ENCODE measurements at places on chromosomes 7 and 10. TPM values are rescaled to one million over a fixed set of nuclear protein-coding genes. Genes with fewer than 3 reads are reported as not detected.
A peak's percentile ranks its signal among the peaks of the same experiment; 100 is the strongest.

Gene OR9A2
- not detected for total RNA-seq

GRCh38 chr10:123100030-123100762, 35.6 kb upstream of the HMX3 start:
- no peak for DNase-seq

Gene INMT
- 0.14 TPM for total RNA-seq

GRCh38 chr7:55020466-55020871, 1.7 kb downstream of the EGFR start:
- DNase-seq = no peak

GRCh38 chr7:35988105-35988504, 164.9 kb upstream of the EEPD1 start:
- no peak for DNase-seq

Gene HTR7
- not detected for total RNA-seq

DNA sequence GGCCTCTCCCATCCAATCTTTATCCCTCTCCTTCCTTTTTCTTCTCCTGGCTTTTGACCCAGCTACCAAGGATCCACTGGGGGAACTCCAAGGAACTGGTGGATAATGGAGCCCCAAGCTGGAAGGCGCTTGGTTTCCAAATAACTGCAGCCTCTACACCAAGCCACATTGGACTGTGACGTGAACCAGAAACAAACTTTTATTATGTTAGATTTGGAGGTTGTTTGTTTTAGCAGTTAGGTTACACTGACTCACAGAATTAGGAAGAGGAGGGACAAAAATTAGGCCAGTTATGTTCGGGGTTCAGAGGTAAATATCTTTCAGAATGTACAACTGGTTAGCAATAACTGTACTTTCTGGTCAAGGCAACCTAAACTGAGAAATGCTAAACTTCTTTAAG, 21.3 kb upstream of the ANK3 start:
- no peak for DNase-seq

- peak; percentile 82 for DNase-seq
Observed at GRCh38 chr10:96229568-96230030, 41.8 kb downstream of the BLNK start.

DNA sequence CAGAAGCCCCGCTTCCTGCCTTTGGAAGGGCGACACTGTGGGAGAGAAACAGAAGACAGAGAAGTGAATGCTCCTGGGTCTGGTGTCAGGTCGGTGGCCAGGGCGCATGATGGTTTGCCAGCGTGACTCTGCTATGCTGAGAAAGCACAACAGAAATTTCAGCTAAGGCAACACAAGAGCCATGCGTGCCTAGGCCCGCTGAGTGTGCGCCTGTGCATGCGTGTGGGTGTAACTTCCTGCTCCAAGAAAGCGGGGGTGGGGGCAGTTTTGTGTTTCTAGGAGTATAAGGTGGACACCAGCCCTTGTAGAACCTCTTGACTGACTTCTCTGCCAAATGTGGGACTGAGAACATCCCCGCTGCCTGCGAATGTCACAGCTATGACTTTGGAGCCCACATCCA, 6.2 kb downstream of the IGFBP3 start:
- no peak for DNase-seq

- no peak for DNase-seq
Observed at GRCh38 chr7:105931179-105931578, 31.9 kb upstream of the CDHR3 start.

DNA sequence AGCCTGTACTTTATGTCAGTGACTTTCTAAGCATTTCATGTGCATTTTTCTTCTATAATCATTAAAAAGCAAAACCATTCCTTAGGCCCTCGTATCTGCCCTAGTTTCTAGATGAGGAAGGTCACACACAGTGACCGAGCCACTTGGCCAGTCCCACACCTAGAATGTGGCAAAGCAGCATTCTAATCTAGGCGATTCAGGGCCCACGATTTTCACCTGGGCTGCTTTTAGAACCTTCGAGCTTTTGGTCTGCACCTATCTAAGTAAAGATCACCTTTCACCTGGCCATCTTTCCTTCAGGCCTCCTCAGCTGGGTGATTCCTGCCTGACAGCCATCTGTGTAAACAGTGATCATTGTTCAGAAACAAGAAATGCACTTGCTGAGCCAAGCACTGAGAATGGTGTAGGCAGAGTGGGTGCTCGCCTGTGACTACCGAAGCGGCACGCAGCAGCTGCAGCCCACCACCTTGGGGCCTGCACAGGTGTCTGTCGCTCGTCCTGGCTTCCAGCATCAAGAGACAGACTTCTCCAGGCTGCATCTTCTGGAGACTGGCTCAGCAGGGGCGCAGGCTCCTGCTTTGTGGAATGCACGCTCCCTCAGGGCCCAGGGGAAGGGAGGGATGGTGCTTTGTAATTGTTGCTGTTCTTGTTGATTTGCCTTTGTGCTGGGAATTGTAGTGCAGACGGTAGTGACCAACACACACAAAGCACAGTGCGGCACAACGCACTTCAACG, 149.0 kb upstream of the INSYN2A start:
- DNase-seq = no peak

- no peak for DNase-seq
Observed at GRCh38 chr7:94059746-94060145, 55.6 kb upstream of the BET1 start.

- no peak for DNase-seq
Observed at GRCh38 chr7:73881352-73882046, 20.5 kb downstream of the TMEM270 start.

DNA sequence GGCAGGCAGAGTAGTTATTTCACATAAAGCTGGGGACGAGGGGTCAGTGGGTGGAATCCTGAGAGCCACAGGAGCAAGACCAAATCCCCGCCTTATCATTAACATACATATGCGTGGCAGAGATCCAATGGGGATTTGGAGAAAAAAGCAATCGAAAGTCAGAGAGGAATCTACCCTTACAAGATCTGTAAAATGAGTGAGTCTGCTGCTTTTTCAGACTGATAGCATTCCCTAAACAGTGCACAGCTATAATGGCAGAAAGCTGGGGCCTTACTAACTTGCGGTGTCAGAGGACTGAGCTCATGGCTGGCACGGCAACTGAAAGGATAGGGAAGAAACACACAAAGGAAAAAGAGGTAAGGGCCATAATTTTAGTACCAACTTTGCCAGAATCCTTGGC, 25.0 kb downstream of the GPR22 start:
- DNase-seq = no peak

GRCh38 chr7:50119815-50120637, 27.0 kb upstream of the ZPBP start:
- no peak for DNase-seq

- DNase-seq = no peak
Observed at GRCh38 chr7:139708541-139708940, 69.3 kb downstream of the HIPK2 start.

- no peak for DNase-seq
Observed at GRCh38 chr10:65518379-65518778, 1407.5 kb upstream of the LRRTM3 start.

Gene HOGA1
- not detected for total RNA-seq

Gene ACSM6
- total RNA-seq = not detected

Gene CRYGN
- not detected for total RNA-seq

GRCh38 chr7:26991796-26992195, 104.0 kb downstream of the HOXA1 start:
- no peak for DNase-seq

Gene ACTL6B
- total RNA-seq = not detected

Gene PLPP4
- not detected for total RNA-seq

Gene TMEM176A
- total RNA-seq = 0.35 TPM

DNA sequence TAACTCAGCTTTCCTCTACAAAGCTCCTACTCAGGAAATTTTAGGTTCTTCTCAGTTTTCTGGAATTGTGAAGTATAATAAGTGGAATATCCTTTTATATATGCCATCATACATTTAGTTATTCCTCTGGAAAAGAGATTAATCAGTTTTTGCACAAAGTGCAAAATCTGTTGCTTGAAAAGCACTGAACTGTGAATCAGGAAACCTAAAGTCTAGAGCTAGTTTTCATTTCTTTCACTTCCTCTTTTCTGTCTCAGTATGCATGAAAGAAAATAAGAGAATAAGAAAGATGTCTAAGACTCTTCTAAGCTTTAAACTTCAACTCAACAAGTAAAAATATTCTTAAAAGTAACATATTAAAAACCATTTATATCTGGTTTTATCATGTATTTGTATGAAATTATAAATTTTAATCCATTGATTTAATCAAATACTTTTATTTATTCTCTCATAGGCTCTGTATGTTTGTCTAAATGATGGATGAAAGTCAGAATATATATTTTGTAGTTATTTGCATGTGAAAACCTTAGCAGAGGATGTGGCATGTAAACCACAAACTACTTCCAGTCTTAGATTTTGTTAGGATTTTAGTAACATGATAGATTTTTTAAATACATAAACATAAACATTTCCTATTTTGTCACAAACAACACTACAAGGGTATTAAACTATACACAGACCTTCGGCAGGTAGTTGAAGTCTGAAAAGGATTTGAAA, 1073.0 kb downstream of the XPNPEP1 start:
- DNase-seq = no peak

GRCh38 chr7:26949319-26949718, 84.9 kb upstream of the SKAP2 start:
- no peak for DNase-seq

DNA sequence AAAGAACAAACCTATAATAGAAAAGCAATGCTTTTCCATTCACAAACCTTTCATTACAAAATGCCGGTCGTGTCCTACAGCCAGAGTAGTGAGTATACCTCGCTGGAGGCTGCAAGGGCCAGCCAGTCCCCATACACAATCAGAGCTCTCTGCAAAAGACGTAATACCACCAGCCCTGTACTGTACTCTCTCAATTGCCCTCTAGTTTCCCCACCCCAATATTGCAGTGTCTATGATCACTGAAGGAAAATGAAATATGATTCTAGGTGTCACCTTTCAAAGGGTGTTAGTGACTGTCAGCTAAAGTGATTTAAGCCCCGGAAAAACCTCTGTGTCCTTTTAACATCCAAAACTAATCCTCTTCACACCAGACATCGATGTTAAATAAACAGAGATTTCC, 24.8 kb downstream of the PLXNA4 start:
- DNase-seq = no peak

DNA sequence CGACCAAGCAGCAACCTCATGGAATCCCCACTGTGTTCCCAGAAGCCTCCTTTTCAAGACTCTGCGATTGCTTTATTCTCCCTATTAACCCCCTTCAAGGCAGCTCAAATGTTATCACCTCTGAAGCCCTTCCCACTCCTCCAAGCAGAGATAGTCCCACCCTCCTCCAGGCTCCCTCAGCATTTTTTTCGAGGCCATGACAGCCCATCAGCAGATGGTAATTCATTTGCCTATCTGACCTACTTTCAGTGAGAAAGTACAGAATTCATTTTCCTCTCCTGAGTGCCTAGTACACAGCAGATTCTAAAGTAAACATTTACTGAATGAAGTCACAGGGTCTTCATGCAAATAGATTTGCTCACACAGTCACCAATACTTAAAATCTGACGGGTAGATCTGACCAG, 47.8 kb downstream of the HERPUD2 start:
- no peak for DNase-seq

DNA sequence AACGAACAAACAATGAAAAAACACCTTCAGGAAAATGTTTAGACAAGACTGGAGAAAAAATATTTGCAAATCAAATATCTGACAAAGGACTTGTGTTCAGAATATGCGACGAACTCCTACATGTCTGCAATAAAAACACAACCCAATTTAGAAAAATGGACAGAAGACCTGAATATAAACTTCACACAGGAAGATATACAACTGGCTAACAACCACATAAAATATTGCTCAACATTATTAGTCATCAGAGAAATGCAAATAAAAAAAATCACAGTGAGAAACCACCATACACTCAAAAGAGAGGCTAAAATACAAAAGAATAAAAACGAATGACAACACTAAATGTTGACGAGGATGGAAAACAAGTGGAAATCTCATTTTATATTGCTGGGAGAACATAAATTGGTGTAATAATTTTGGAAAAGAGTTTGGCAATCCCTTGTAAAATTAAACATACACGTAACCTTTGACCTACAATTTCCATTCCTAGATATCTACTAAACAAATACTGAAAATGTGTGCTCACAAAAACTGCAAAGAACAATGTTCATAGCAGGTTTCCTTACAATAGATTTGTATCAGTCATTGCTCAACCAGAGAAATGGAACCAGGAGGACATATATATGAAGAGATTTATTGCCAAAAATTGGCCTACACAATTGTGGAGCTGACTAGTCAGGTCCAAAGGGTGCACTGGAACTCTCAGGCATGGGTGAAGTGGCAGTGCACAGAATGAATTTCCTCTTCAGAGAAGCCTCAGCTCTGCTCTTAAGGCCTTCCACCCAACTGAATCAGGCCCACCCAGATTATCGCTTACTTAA, 82.9 kb upstream of the OGDHL start:
- no peak for DNase-seq

Gene ADAMTS14
- total RNA-seq = not detected

GRCh38 chr10:99172950-99173349, 62.7 kb downstream of the HPSE2 start:
- DNase-seq = no peak

Gene STEAP1B
- total RNA-seq = not detected

Gene INSIG1
- total RNA-seq = 99.9 TPM

- DNase-seq = no peak
Observed at GRCh38 chr10:22427890-22428571, 82.7 kb downstream of the SPAG6 start.

Gene CYP3A7
- not detected for total RNA-seq

DNA sequence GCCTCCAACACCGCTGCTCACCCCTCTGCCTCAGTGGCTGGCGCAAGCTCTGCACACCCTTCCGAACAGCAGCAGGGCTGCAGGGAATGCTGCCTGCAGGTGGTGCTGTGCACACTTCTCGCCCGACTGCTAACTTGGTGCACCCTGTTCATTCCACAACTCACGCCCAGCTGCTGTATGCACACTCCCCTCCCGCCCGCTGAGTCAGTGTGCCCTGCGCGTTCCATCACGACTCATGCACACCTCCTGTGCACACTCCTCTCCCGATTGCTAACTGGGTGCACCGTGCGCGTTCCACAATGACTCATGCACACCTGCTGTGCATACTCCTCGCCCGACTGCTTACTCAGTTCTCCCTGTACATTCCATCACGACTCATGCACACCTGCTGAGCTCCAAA, 21.5 kb downstream of the ADARB2 start:
- no peak for DNase-seq

Gene EBLN1
- not detected for total RNA-seq

- DNase-seq = no peak
Observed at GRCh38 chr7:132205509-132205908, 370.8 kb downstream of the PLXNA4 start.

- DNase-seq = no peak
Observed at GRCh38 chr7:130222-130572, 62.2 kb upstream of the FAM20C start.

Gene MMP21
- 0.27 TPM for total RNA-seq

DNA sequence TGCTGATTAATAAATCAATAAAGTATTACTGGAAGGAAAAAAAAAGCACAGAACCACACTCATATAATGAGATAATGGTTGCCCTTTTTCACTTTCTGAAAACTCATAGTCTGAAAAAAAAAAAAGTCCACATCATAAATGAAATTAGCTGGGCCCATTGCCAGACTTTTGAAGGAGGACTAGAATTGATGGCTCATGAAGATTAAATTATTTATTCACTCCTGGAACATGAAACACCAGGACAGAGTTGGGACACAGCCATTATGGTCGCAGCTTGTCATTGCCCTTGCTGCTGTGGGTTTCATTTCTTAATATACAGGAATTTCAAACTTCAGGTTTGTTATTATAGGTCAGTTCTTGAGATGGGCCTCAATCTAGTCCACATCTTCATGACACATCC, 91.9 kb downstream of the CNTNAP2 start:
- DNase-seq = no peak
